ENCODE measurements at places on chromosomes 5 and 9.

DNA sequence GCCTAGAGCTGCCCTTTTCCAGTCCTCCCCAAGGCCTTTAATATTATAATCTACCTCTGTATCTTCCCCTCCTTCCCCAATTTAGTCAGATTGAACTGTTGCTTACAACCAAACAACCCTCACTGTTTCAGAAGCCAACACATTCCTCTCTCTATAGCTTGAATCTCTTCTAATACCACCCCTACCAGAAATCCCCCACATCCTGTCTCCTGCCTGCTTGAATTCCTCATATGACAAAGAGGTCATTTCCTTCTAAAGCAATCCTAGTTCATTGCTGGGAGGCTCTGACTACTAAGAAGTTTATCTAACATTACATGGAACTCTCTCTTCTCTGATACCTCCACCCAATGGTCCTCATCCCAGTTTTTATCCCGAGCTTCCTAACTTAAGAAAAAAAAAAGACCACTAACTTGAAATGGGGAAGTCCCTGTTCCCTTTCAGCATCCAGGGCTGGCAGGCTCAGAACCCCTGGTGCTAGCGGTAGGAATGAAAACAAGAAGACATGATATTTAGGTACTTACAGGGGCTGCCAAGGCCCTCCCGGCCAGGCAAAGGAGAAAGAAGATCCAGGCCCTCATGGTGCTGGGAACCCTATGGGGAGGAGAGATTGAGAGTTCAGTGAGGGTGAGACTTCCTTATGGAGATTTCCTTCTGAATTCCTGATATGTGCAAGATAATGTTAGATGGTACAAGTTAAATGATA lies 11.0 kb downstream of the SPARC start:
- DNase-seq, result no peak

DNA sequence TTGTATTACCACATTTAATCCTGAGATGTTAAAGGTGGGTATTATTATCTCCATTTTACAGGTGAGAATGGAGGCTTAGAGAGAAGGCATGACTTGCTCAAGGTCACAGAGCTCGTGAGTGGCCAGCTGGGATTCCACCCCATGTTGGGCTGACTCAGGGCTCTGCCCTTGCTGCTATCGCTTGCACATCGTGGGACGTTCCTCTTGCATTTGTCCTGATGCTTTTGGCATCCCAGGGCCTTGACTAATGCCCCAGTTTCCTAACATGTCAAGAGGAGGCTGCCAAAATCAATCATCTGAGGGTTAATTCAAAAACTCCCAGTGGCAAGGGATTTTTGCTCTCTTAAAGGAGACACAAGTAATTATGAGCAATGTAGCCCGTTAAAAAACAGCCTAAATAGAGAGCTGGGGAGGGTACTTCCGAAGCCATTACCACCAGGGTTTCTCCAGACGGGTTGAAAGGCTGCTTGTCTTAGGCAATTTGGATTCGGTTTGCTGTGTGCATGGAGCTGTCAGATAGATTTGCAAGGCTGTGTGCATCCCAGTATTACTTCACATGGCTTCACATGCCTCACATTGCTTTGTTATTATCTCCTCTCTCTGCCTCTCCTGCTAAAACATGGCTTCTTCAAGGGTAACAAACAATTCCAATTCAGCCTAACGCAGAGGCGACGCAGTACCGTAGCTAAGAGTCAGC lies 347.4 kb downstream of the DRD1 start:
- DNase-seq, result no peak

- no peak for DNase-seq
These were observed 169.9 kb downstream of the SLC28A3 start for GRCh38 chr9:84170521-84171141.

- no peak for DNase-seq
These were observed 39.9 kb downstream of the WDR36 start for GRCh38 chr5:111132076-111132475.

DNA sequence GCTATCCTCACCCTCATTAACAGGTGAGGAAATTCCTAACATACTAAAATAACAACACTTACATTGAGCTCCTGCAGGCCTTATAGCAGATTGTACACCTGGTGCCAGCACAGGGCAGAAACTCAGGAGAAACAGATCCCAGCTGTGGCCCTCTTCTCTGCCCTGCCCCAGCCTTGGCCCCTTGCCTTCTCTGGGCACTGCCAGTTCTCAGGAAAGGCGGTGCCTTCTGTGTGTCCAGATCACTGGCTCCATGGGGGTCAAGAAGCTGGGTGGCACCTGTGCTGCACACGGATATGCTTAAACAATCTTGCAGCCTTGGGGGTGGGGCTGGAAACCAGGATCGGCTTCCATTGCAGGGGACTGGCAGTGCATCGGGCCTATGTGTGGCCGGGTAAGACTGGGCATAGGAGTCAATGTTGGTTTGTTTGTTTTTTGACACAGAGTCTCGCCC lies 19.3 kb downstream of the KYAT1 start:
- no peak for DNase-seq

DNA sequence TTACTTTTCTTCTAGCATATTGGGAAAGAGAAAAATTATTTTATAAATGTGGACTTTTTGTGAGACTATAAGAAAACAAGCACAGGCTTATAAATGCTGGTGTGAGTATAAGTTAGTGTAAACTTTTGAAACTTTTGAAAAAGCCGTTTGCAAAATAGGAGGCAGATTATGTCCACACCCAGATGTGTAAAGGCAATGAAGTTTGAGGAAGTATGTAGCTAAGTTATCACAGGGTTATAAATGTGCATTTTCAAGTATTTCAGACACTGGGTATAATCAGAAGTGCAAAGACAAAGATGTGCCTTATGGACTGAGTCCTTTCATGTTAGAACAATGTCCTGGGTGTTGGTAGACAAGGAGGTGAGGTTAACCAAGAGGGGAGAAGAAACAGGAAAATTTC lies 85.5 kb downstream of the ANXA1 start:
- no peak for DNase-seq

DNA sequence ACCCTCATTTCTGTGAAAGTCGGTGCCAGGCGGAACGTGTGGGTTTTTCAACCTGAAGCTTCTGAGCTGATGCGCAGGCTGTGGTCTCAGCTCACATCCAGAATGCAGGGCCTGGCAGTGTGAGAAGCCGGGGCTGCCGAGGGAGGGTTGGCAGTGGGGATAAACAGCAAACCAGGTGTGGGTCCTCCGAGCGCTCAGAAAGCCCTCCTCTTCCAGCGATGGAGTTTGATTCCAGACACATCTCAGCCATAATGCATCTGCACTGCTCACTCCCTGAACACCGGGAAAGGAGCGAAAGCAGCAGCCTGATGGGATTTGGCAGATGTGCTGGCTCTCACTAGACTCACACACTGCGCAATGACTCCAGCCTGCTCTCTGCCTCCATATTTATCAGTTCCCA lies 280.1 kb downstream of the HSPA4 start:
- no peak for DNase-seq

DNA sequence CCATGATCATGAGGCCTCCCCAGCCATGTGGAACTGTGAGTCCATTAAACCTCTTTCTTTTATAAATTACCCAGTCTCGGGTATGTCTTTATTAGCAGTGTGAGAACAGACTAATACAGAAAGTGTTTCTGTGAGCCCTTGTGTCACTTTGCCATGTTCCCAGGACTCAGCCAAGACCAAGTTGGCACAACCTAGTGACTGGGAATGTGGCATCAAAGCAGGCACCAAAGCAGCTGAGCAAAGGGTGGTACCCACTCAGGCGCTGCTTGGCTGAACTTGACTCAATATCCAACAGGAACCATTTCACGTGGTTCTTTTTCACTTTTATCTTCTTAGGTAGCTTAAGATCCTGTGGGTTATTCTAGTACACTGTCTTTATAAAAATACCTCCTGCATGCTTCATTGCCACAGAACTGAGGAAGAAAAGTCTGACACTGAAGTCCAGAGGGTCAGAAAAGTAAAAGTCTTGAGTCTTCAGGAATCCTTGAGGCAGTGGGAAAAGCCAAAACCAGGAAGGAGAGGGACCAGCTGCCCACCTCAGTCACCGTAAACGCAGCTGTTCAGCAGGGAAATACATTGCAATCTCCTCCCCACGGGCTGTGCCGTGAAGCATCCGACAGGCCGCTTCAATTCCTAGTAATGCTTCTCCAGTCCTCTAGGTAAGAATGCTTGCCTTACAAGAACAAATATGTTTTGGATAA lies 90.5 kb upstream of the RETREG1 start:
- no peak for DNase-seq

GRCh38 chr9:95085861-95086563 lies 231.5 kb downstream of the FANCC start:
- DNase-seq, result no peak

DNA sequence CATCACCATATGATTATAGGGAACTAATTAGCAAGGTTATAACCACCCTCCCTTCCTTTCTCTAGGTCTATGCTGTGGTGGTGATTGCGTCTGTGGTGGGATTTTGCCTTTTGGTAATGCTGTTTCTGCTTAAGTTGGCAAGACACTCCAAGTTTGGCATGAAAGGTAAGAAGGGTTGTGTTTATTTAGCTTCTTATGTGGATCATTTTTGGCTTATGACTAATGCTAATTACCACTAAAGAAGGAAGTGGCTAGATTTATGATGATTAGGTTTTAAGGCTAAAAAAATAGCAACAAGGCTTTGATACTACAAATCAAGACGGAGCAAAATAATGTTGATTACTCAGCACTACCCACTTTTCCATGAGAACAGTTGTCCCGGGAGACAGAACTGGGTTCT lies 82.4 kb downstream of the NTRK2 start:
- DNase-seq, result no peak

DNA sequence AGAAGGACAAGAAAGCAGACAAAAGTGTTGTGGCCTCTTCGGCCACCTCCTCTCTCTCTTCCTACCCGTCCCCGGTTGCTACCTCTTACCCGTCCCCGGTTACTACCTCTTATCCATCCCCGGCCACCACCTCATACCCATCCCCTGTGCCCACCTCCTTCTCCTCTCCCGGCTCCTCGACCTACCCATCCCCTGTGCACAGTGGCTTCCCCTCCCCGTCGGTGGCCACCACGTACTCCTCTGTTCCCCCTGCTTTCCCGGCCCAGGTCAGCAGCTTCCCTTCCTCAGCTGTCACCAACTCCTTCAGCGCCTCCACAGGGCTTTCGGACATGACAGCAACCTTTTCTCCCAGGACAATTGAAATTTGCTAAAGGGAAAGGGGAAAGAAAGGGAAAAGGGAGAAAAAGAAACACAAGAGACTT lies 2.4 kb downstream of the EGR1 start:
- DNase-seq, result no peak

DNA sequence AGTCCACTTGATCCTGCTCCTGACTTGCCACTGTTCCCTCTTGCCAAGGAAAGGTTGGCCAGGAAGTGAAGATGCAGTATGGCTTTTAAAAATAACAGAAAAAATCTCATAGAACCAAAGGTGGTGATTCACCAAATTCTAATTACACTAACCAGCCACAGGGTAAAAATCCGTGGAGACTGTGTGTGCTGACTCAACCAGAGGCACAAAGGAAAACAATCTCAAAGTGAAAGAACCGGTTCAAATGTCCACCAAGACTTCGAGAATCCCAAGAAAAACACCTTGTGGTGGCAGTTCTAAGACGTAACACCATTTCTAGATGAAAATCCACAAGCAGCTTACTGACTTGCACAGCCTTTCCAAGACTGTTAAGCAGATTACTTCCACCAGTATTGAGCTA lies 279.1 kb downstream of the TLE1 start:
- DNase-seq, result no peak

DNA sequence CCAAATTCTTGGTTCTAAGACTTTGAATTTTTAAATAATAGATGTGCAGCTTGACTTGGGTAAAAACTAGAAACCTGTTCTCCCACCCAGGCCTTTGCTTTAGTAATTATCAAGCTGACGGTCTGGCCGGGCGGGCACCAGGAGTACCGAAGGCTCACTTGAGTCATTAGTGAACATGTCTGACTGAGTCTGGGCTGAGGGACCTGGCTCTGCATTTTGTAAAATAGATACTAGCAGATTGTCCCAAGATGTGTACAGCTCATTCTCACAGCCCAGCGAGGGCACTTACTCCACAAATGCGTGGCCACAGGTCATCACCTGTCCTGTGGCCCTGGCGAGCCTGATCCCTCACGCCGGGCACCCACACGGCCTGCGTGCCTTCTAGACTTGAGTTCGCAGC lies 216.2 kb downstream of the FANCC start:
- no peak for DNase-seq

GRCh38 chr5:158050421-158050820 lies 191.5 kb upstream of the CLINT1 start:
- no peak for DNase-seq

- no peak for DNase-seq
These were observed 15.5 kb upstream of the SMC2 start for GRCh38 chr9:104078596-104078995.

DNA sequence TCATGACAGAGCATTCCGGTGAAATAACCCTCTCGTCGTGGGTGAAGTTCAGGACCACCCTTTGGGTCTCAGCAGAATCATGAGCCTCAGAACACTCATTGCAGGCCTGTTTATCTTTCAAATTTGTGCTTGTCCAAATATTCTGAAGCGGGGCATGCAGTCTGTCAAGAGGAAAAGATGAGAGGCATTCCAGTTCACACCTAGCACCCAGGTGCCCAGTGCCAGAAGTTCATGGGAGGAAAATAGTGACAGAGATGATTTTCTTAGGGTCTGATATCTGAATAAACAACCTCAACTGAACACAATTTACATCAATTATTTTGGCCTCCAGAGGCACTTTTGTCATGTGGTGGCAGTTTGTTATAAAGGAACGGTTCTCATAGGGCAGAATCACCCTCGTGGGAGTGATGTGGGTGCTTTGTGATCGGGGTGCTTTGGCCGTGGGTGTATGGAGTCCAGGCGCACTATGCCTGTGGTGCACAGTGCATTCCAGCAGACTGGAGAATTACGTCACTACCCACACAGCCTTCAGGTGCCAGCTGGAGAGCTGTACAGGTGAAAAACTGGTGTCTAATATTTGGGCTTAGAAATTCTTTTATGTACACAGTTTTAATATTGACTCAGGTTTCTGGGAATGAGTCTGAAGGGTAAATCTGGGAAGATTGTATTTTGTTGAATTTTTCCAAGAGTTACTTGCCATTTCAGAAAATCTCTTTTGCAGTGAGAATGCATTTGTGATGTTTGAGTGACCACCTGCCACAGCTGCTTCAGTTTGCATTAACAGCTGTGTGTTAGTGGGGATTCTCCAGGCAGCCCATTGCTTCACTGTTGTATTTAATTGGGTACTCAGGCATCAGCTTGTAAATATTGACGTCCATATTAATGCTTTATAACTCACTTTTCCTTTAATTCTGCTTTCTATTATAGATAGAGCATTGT lies 289.3 kb downstream of the FANCC start:
- DNase-seq, result no peak

DNA sequence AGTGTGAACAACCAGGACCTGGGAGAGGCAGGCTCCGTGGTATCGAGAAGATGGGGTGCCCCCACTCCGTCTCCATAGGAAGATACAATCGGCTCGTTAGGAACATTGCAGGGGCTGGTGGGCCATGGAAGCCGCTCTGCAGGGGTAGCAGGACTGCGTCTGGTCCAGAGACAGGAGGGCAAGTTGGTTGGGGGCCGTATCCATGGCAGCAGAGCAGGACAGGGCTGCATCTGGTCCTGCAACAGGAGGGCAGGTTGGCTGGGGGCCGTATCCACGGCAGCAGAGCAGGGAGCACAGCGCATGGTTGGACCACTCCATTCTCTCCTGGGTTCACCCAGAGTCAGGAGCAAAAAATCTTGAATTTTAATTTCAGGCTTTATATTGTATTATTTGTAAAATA lies 98.2 kb downstream of the ANKRD33B start:
- no peak for DNase-seq

- no peak for DNase-seq
These were observed 479.4 kb downstream of the DMAC1 start for GRCh38 chr9:7320139-7320538.
